ENCODE measurements at places on chromosomes 12 and 14.

DNA sequence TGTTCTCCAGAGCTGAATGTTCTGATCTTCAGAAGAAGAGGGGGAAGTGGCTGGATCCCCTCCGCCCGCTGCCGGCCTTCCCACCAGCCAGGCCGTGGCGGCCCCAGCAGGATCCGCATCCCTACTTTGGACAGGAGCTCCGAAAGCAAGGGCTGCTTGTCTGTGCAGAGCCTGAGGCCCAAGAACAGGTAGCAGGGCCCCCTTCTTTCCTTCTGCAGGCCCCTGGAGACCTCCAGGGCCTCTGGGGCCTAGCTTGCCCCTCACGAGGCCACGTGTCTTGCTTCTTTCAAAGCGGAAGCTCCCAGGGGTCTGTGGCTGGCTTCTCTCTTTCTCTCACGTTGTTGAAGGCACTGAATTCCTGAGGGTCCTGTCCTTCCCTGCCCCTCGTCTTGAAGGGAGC lies 13.2 kb downstream of the PGF start:
- no peak for DNase-seq

GRCh38 chr14:73903028-73903427 lies 16.4 kb downstream of the ZNF410 start:
- DNase-seq: no peak

GRCh38 chr12:27437839-27438238 lies 8.7 kb upstream of the SMCO2 start:
- DNase-seq: no peak

- DNase-seq: no peak
Measured at GRCh38 chr12:41683513-41684240, 461.0 kb downstream of the GXYLT1 start.

DNA sequence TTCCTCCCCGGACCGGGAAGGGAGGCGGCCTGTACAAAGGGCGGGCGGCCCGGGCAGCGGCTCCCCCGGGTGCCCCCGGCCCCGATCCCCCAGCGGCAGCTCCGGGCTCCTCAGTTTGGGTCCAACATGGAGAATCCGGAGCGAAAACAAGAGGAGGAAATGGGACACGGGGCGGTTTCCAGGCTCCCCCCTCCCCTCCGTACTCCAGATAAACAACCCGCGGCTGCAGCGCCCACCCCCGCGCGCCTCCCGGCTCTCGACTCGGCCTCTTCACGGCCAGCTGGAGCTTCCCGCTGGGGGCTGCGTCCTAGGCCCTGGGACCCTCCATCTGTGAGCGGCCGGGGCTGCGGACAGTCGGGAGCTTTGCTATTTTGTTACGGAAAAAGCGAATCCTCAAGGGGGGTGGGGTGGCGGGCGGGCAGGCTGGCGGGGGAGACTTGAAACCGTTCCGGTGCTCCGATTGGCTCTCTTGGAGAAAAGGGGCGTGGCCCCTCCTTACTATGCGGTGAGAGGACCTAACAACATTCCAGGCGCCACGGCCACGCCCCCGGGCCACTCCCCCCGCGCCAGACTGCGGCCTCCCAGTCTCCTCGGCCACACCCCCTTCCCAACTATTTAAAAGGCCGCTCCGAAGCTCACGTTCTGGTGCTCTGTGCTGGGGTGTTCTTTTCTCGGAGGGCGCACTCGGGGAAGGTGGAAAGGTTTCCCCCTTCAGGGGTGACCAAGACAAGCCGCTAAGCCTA lies at the start of gene CTDSP2:
CTDSP2 (minus strand) TSS at position 153 of the 743 bp plus-strand sequence. CDS start 294 bp downstream, outside the sequence.
- peak; percentile 99 for DNase-seq

DNA sequence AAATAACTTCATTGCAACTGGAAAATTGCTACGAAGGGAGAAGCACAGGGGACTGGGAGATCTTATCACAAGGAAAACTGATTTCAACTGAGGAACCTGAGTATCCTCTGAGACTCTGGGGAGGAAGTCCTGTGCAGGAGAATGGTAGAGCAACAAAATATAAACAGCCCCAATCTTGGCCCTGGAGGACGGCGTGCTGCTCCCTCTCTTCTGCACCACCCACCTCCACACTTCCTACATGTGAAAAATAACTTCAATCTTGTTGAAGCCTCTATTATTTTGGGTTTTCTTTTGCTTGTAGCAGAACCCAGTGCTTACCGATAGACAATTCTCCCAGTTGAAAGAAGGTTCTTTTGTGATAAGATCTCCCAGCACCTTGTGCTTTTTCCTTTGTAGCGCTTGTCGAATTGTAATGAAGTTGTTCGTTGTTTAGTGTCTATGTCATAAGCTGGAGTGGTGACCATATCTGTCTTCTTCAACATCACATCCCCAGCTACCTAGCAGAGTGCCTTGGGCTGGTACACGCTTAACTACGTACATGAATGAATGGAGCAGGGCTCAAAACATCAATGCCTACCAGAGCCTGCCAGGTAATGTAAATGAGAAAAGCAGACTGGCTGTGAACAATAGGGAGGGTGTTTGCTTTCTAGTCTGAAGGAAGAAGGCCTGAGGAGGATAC lies 2.8 kb upstream of the CD4 start:
- peak; percentile 46 for DNase-seq

All from neural progenitor cell (in vitro differentiated cells).